H9 (cell line): ENCODE measurements at places on chromosomes 16 and 17. TPM values are rescaled to one million over a fixed set of nuclear protein-coding genes. Genes with fewer than 3 reads are reported as not detected.

GRCh38 chr17:15233022-15233805 lies 31.9 kb downstream of the PMP22 start:
- H3K4me1 ChIP-seq: peaks cover 4% of the 10 kb centered on the region; the same call in 1 of the 2 replicates
- no peak overlapping the region for H3K4me3 ChIP-seq
- peak; percentile 71 for DNase-seq
- no peaks in the 10 kb centered on the region for H3K36me3 ChIP-seq

GRCh38 chr17:57811638-57812280 lies 38.1 kb downstream of the MRPS23 start:
- H3K27me3 ChIP-seq: no peaks in the 10 kb centered on the region
- H3K27ac ChIP-seq: no peak overlapping the region
- H3K36me3 ChIP-seq: no peaks in the 10 kb centered on the region
- no peak overlapping the region for H3K4me3 ChIP-seq
- no peaks in the 10 kb centered on the region for H3K4me1 ChIP-seq

GRCh38 chr17:12806630-12807029 lies 17.3 kb downstream of the ARHGAP44 start:
- no peak overlapping the region for H3K4me3 ChIP-seq
- peaks cover 29% of the 10 kb centered on the region for H3K36me3 ChIP-seq
- H3K4me1 ChIP-seq: peaks cover 2% of the 10 kb centered on the region; the same call in 1 of the 2 replicates
- DNase-seq: no peak

DNA sequence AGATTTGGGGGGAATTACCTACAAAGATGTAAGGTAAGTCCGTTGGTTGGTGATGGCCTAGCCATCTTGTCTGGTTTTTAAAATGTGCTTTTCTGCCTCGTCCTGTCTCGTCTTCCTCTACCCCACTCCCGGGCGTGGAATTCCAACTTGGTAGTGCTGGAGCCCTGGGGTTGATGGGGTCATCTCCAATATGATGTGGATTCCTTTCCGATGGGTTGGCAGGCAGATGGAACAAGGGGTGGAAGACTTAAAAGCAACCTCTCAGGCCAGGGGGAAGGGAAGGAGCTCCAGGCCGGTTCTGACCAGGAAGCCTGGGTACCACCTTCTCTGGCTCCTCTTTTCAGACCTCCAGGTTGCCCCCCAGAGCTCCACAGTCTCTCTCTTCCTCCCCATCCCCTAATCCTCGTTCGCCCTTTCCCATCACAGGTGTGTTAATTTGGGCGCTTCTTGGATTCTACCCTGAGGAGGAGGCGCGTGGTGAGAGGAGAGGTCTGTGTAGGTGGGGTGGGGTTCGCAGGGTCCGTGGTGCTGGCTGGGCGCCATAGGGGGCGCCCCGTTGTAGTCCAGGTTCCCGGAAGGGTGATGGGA lies 5.1 kb upstream of the HOXB2 start:
- H3K27ac ChIP-seq: no peak overlapping the region
- no peaks in the 10 kb centered on the region for H3K36me3 ChIP-seq
- H3K27me3 ChIP-seq: peaks cover 93% of the 10 kb centered on the region

DNA sequence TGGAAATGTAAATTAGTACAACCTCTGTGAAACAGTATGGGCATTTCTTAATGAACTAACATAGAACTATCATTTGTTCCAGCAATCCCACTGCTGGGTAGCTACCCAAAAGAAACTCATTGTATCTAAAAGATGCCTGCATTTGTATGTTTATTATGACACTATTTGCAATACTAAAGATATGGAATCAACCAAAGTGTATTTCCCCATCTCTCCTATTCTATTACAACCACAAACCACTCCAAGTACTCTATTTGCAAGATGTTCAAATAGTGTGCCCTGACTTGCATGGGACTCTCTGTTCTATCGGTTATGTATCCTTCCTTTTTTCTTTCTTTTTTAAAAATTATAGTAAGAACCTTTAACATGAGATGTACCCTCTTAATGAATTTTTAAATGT lies 845.2 kb downstream of the CDH11 start:
- H3K4me3 ChIP-seq: no peak overlapping the region
- no peaks in the 10 kb centered on the region for H3K27me3 ChIP-seq
- no peaks in the 10 kb centered on the region for H3K36me3 ChIP-seq
- no peak for DNase-seq
- no peak overlapping the region for H3K27ac ChIP-seq

- no peaks in the 10 kb centered on the region for H3K36me3 ChIP-seq
- no peak overlapping the region for H3K27ac ChIP-seq
- no peaks in the 10 kb centered on the region for H3K27me3 ChIP-seq
- H3K4me1 ChIP-seq: no peaks in the 10 kb centered on the region
Observed at GRCh38 chr17:36066365-36066985, 2.4 kb downstream of the CCL18 start.

The KRTAP4-6 gene
- not detected in 2 replicates for total RNA-seq
